ENCODE measurements at places on chromosomes 1 and 21.

DNA sequence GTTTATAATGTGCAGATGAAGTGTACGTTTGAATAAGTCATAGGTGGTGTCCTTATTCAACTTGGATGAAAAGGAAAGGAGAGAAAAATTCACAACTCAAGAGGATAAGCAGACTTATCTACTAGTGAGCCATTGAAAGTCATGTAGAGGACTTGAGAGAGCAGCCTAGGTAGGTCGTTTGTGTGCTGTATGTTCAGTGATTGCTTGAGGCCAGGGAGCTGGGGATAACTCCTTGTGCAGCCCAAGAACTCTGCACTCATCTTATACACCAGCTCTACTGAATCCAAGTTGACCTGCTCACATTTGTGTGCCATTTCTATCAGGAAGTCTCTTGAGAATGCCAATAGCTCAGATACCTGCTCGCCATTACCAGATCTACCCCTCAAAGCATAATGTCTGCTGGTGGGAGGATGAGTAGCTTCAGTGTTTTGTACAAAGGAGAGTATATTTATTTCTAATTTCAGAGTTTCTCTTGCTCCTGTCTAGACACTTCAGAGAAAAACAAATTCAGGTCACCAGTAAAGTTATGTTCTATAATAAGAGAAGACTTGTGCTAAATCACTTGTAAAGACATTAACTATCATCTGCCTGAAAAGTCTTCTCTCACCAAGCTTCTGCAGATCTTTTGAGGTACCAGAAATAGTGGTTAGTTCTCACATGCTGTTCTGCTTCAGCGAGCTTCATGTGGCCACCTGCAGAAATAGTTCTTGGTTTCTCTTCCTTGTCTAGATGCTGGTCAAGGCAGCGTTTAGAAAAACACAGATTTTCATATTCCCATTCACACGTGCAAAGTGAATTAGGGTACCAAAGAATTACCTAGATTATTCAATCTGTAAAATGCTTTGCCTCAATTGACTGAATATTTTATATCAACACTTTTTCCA is 10.8 kb downstream of the S1PR1 start:
- no peak for DNase-seq

DNA sequence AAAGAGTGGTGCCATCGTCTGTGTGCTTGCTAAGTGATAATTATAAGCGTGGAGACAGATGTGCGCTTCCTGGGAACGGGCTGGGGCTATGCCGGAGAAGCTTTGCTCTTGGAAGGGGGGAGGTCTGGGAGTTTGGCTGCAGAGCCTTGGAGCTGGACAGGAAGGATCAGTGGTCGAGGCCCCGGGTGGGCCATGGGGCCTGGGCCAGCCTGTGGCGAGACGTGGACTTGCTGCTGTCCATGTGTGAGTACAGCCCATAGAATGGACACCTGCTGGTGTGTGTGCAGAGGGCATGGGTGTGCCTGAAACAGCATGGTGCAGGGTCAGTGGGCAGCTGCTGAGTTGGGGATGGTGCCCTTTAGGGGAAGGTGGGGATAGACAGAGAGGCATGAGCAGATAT is 121.3 kb downstream of the PCBP3 start:
- DNase-seq: no peak

- DNase-seq: no peak
These were observed 22.5 kb downstream of the FAM177B start for GRCh38 chr1:222759451-222760035.

GRCh38 chr1:204672482-204673121 is 12.9 kb downstream of the LRRN2 start:
- no peak for DNase-seq

DNA sequence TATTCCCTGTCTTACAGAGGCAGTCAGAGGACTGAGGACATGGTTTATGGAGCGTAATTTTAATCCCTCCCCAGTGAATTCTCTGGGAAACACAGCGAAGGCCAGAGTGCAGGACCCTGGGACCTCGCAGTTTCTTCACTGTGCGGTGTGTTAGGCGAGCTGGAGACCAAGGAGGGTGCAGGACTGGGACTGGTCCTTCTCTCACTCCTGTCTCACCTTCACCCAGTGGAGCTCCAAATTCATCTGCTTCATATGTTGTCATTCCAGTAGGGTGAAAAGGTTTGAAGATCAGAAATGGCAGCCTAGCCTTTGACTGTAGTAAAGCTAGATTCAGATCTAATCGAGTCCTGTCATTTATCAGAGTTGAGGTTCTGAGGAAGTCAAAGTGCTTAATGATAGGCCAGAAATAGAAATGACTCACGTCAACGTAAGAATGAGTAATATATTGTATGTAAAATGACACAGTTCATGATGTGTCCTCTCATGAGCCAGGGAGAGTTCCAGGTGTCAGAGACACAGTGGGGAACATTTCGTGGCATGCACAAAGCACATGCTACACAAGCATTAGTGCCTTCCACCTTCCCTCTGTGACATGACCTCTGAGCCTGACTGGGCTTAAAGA is 647.5 kb downstream of the SMYD3 start:
- no peak for DNase-seq

DNA sequence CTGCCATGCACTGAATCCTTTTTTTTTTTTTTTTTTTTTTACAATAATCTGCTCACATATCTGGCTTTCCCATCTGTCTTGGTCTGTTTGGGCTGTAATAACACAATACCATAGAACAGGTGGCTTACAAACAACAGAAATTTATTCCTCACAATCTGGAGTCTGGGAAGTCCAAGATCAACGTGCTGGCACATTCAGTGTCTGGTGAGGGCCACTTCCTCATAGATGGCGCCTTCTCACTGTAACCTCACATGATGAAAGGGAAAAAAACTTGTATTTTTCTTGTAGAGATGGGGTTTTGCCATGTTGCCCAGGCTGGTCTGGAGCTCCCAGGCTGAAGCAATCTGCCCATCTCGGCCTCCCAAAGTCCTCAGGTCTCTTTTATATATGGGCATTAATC is 13.0 kb upstream of the PARP1 start:
- no peak for DNase-seq

GRCh38 chr1:235876402-235876841 is 9.7 kb upstream of the LYST start:
- DNase-seq: no peak

GRCh38 chr1:231390071-231390470 is 32.0 kb downstream of the EGLN1 start:
- peak; percentile 25 for DNase-seq

GRCh38 chr21:45029298-45029947 is 45.0 kb upstream of the ADARB1 start:
- no peak for DNase-seq

GRCh38 chr1:226599636-226600238 is 51.2 kb downstream of the STUM start:
- DNase-seq: no peak

GRCh38 chr1:226738995-226739695 is at the start of gene ITPKB:
Gene ITPKB (minus strand): TSS chr1:226739282. CDS start chr1:226737458, 1,824 bp downstream.
- peak; percentile 73 for DNase-seq

DNA sequence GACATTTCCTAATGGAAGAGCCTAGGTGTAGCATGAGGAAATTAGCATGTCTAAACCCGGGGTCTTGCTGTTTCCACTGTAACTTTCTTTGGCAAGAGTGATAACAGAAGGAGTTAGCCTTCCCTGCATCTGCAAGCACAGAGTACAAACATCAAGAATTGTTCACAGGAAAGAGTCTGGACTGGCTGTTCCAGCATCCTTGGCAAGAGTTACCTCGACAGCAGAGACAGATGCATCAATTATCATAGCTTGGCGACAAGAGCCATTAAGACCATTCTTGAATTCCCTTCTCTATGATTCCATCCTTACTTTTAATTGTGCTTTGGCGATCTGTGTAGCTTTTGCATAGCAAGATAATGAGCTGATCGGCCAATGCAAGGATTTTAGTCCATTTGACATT is 82.8 kb upstream of the RALGPS2 start:
- no peak for DNase-seq

- DNase-seq: no peak
These were observed 93.0 kb downstream of the APP start for GRCh38 chr21:26077521-26077920.

GRCh38 chr1:89635825-89636815 is 3.2 kb downstream of the LRRC8C start:
- no peak for DNase-seq

GRCh38 chr1:147833231-147833860 is 69.2 kb upstream of the GJA8 start:
- DNase-seq: no peak

- DNase-seq: no peak
These were observed 26.2 kb upstream of the NGF start for GRCh38 chr1:115364046-115364779.

DNA sequence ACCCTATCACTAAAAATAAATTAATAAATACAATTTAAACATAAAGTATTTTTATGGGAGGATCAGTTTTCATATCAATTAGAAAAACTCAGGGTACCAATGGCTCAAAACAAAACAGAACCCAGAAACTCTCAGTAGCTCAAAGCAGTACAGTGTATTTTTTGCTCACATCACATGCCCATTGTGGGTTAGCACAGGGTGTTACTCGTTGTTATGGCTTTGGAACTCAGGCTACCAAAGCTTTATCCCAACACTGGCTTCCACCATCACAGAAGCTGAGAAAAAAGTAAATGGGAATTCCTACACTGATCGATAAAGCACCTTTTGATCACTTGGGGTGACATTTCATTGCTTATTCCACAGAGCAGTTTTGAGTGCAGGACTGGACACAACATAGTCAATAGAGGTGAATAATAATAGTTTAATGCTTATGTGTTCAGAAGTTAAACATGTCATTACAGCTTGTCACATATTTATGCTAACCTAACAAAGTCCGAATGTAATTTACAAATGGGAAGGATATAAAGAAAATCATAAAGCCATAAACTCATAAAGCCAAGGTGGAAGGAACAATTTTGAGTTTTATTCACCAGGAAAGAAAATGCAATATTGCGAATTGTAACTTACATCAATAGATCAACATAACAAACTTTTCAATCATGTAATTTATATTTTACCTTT is 484.5 kb upstream of the TMPRSS15 start:
- no peak for DNase-seq

DNA sequence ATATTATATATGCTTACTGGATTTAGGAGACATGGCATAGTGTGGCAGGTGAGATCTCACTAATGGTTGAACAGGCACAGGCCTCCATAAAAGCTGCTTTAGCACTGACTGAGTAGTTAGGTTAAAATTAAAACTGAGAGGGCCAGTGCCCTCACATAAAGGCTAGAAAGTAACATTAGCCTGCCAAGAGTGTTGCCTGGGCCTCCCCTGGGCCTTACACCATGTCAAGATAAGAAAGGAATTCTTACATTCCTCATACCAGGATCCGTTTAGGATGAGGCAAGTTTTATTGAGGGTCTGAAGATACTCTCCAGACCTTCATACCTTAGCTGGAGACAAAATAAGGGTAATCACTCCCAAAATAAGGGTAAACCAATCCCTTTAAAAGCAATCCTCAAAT is 1011.8 kb downstream of the PLA2G4A start:
- DNase-seq: no peak

DNA sequence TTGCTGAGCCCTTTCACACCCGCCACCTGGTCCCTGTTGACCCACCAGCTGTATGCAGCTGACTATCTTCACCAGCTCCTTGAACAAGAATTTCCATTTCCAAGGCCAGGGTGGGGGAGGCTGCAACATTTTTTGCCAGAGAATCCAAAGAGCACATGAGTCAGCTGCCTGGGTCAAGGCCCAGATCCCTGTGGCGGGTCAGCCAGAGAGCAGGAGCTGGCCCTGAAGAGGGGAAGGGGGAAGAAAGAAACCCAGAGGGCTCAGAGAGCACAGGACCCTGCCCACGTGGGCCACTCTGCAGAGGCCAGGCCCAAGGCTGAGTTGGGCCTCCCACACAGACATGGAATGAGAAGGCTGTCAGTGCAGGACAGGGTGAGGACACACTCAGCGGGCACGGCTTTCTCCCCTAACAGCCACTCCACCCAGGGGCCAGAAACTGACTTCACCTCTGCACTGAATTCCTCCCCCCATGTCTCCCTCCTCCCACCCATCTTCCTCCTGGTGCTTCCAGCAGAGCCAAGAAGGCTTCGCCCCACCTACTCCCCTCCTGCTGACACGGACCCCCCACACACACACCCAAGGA is 28.9 kb downstream of the S100A6 start:
- no peak for DNase-seq

GRCh38 chr21:33268737-33269441 is 2.7 kb downstream of the IL10RB start:
- peak; percentile 66 for DNase-seq

- DNase-seq: no peak
These were observed 622.6 kb downstream of the ADGRL2 start for GRCh38 chr1:82423174-82423815.

DNA sequence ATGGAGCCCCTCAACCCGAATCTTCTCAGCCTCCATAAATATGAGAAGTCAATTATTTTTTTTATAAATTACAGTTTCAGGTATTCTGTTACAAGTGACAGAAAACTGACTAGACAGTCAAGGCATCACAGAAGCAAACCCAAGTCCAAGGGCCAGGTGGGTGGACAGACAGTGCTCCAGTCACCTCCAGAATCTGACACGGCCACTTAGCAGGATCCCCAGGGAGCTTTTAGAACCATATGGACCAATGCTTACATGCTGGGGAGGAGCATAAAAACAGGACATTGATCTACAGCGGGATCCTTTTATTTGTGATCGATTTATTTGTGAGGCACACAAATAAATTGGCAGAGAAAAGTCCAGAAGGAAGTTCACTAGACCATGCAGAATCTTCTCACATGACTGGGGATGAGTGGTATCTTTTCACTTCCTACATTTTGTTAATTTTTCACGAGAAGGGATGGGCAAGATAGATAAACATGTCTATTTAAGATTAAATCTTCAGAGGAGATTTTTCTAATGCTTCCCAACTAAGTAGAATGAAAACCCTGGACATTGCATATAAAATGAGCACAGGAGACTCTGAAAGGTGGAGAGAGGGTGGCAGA is 15.0 kb downstream of the ZNF496 start:
- no peak for DNase-seq

- DNase-seq: no peak
These were observed 502.8 kb downstream of the SMYD3 start for GRCh38 chr1:246004301-246004700.

GRCh38 chr1:53568540-53568939 is 109.3 kb downstream of the DMRTB1 start:
- DNase-seq: no peak

DNA sequence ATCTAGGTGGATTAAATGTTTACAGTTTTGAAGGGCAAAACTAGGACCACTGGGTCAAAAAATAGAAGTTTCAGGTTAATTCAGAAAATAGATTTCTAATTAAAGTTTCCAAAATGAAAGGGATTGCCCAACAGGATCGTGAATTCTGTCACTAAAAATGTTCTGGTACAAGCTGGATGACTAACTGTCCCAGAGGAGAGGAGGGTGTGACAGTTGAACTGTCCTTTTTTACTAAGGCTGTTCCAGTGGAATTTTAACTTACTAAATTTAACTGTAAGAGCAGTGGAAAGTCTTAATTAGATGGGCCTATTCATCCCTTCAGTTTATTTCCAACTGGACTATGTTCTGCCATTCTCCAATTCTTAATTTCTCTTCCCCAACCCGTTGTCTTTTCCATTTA is 7.2 kb downstream of the SNX7 start:
- no peak for DNase-seq

DNA sequence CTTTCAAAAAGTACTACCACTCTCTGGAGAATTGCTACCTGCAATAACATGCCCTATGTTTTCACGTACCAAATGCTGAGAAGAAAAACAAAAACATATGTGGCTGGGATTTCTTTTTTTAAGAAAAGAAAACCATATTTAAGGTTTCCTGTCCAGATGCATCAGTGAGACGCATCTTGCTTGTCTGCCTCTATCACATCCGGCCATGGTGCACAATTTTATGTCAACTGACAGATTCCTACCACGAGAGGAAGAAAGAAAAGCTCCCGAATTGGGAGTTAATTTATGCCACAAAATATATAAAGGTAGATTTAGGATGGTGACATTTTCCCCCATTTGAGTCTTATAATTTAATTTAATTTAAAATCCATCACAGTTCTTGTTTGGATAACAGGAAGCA is 62.3 kb upstream of the COL24A1 start:
- no peak for DNase-seq

Measured in activated CD4-positive, alpha-beta memory T cell treated with anti-CD3 and anti-CD28 coated beads for 36 hours (primary cell).